Breast epithelium (tissue), 4 donors: ENCODE measurements at places on chromosomes 7 and 10. TPM values are rescaled to one million over a fixed set of nuclear protein-coding genes. Genes with fewer than 3 reads are reported as not detected.

DNA sequence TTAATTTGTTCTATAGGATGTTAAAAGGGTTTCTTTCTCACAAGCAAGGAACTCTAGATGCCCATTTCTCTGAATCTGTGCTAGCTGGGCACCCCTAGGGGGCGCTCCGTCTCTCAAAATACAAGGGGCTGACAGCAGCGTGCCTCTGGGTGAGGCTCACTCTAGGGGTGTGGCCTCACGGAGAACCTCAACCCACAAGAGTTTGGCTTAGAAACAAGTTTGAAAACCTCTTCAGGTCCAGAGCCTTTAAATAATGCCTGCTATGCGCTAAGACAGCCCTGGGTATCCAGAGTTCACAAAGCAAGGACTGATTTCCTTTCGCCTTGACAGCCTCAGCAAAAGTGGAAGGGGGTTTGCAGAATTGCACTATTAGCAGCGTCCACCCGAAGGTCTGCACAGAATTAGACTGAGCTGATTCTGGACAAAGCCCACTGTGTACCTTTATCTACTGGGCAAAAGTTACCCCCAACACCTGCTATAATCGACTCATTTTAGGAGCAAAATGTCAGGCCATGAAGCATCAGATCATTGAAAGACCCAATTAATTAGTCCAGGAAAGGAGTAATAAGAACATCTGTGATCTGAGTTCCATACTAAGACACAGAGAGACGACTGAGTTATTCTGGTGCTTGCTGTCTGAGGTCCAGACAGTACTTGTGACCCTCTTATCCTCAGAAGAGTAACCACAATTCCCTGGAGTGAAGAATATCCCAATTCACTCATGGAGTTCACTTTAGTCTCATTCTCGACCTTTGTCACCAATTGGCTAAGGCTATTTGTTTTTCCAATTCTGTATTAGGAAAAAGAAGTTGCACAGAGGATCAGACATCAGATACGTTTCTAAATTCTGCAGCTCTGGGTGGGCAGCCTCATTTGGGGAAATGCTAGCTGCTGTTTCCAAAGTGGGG, 574 bp upstream of the CPED1 start:
- DNase-seq: peak; percentile 80

GIMAP2 gene
- 18.2 TPM for total RNA-seq

DNA sequence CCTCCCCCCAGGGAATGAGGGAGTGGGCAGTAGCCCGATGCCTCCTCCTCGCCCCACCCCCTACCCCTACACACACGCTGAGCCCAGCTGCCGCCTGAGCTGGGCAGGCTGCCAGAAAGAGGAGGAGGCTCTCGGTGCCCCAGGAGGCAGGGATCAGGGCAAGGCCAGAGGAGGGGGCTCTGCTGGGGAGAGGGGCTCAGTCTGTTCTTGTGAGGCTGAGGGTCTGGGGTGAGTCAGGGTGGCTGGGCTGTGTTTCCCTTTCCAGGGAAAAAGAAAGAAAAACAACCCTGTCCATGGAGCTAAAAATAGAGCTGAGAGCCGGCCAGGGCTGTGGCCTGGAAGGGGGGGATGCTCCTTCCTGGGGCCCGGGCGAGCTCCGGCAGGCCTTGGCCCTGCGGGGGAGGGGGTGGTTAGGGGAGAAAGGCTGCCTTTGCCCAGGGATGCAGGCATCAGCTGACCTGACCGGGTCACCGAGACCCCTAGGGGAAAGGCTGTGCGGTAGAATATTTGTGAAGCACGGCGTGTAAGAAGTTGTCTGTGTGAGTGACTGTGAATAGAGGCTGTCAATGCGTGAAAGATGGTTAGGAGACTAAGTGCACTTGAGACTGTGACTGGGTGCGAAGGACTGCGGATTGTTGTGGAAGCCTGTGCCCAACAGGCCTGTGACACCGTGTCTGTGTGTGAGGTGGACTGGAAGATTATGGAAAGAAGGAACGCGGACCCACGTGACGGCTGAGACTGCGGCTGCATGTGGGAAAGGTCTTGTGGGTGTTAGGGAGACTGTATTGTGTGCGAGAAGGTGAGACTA, 1.2 kb upstream of the LZTS2 start:
- peak; percentile 87 for DNase-seq

DNA sequence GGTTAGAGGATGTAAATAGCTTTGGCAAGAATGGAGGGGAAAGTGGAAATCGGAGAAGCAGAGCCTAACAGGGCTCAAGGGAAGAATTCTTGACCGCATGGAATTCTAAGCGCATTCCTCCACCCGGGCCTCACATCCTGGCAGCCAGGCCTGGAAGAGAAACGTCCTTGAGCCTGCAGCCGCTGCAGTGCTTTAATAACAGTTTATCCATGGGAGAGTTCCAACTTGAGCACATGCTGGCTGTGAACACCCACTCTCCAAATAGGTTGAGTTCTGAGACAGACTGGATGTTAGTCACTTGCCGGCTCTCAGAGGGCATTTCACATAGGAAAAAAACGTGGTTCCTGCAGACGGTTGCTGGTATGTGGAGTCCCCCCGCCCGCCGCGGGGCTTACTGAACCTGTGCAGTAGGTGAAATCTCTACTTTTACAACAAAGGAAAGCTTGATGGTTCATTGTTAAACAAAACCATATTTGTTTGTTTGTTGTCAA, 61.4 kb upstream of the STEAP1B start:
- DNase-seq: peak; percentile 82

DNA sequence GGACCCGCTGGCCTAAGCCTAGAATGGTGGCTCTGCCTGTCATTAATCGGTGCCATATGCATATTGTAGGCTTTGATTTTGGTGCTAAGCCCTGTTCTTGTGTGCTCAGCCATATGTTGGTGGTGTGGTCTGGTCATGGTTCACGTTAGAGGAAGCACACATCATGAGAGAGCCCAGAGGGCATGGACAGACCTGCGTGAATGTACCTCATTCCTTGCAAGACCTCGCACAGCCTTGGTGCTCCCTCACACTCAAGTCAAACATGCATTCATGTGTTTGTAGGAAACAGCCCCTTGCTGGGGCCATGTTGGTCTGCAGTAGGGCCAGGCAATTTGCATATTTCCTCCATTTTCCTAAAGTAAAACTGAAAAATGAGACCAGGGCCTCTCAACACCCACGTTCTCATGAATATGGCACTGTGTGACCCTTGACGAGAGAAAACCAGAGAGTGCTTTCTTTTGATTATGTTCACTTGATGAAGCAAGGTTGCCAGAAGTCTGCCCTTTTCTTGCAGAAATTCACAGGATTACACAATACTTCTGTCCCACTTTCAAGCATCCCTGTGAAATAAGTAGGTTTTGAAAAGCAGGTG, 268.7 kb downstream of the CELF2 start:
- no peak for DNase-seq

DNA sequence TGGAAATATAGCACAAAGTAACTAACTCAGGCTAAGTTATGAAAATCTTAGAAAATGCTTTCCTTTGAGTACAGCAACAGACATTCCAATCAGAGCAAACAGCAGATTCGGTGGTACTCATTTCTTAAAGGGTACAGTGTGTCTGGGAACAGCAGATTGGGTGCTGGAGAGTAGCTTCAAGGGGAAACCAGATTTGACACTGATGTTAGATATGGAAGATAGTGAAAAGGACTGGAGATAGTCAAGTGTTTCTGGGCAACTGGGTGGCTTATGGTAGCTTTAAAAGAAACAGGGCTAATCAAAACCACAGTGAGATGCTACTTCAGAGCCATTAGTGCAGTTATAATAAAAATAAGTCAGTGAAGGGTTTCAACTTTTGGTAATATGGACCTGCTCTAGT, 12.1 kb upstream of the UMAD1 start:
- no peak for DNase-seq

- DNase-seq: no peak
These were observed 43.5 kb downstream of the TLL2 start for GRCh38 chr10:96470116-96470743.

- no peak for DNase-seq
These were observed 236.5 kb downstream of the ARL4A start for GRCh38 chr7:12923971-12924370.

GRCh38 chr7:86914551-86914950, 144.9 kb downstream of the ELAPOR2 start:
- no peak for DNase-seq

SPDYE11 gene
- not detected for total RNA-seq

GRCh38 chr7:6286486-6286885, 14.1 kb upstream of the CYTH3 start:
- DNase-seq: no peak

DNA sequence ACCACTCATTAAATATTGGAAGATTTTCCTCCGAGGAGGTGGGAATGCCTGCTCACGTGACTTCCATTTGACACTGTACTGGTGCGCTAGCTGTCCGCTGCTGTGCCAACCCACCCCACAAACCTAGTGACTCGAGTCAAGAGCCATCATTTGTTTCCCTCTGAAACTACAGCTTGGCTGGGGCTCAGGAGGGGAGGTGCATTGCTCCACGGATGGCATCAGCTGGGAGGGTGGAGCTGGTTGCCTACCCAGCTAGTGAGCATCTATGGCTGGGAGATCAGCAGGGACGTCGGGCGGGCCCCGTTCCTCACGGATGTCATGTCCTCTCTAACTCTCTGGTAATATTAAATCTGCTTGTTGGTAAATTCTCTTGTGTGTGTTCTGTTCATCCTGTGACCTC, 9.5 kb upstream of the FOXL3 start:
- no peak for DNase-seq

GRCh38 chr7:73865738-73866445, 4.9 kb downstream of the TMEM270 start:
- DNase-seq: no peak

- no peak for DNase-seq
These were observed 11.3 kb downstream of the STARD3NL start for GRCh38 chr7:38189231-38189938.

- no peak for DNase-seq
These were observed 1.1 kb upstream of the VOPP1 start for GRCh38 chr7:55573234-55573900.

DNA sequence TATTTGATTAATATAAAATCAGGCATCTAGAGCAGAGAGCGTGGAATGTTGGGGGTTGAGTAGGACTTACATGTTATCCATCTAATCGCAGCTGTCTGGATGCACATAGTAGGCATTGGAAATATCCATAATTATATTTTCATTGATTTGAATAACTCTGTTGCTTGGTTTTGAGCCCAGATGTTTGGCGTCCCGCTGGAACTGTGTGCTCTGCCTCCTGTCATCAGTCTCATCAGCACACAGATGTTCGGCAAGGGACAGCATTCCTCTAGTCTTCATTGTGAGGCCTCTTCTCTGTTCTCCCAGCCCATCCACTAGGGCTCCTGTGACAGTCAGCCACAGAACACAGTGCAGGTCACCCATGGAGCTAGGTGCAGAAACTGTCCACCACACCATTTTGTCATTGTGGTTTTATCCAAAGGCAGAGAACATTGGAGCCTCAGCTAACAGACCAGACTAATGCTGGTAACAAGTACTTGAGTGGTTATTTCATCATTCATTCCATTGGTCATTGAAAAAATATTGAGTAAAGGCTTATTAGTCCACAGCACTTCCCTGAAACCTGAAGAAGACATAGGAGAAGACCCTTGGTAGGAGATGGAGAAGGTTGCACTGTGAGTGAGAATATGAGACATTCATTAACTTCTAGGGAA, 927.4 kb downstream of the LRMDA start:
- DNase-seq: no peak

GPRIN2 gene
- total RNA-seq: not detected

MRLN gene
- total RNA-seq: not detected

DNA sequence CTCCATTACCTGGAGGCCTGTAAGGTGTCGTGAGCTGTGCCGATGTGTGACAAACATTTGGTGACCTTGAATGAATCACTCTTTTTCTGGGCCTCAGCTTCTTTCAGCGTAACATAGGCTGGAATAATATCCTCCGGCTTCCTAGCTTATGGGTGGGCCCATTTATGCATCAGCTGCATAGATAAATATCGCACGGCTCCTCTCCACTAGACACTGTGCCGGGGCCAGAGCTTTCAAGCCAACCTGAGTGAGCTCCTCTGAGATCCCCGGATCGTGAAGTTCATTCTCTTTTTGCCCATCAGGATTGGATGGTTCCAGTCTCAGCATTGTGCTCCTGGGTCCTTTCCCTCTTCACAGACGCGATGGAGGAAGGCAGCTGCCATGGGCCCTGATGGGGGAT, 574.3 kb upstream of the FOXK1 start:
- DNase-seq: no peak

DNA sequence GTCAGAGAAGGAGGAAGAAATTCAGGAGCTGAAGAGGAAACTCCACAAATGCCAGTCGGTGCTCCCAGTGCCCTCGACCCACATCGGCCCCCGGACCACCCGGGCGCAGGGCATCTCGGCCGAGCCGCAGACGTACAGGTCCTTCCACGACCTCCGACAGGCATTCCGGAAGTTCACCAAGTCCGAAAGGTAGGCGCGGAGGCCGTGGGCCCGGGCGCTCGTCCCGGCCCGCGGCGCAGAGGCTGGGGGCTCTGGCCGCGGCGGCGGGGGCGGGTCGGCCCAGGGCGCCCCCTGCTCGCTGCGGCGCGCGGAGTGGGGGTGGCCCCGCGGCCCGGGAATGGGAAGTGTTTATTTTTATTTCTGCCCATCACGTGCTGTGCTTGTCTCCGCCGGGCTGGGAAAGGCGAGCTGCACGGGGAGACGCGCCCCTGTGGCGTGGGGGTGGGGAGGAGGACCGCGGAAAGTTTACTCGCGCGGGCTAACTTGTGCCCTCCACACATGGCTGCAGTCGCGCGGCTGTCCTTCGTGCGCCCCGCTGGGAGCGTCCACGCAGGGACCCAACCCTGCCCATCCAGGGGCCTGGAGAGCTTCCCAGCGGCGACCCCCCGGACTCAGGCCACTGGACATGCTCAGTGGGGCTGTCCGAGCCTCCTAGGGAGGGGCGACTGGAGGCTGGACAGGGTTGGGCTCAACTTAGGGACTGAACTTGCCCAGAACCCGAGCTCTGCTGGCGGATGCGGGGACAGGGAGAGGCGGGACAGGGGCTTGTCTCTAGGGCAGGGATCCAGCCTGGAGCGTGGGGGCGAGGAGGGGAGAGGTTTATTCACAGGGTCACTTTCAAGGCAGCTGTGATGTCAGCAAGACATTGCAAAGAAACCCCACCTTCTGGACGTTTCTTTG, 82.6 kb upstream of the PRKG1 start:
- DNase-seq: peak; percentile 51

CCZ1 gene
- total RNA-seq: 50.7 TPM

DNA sequence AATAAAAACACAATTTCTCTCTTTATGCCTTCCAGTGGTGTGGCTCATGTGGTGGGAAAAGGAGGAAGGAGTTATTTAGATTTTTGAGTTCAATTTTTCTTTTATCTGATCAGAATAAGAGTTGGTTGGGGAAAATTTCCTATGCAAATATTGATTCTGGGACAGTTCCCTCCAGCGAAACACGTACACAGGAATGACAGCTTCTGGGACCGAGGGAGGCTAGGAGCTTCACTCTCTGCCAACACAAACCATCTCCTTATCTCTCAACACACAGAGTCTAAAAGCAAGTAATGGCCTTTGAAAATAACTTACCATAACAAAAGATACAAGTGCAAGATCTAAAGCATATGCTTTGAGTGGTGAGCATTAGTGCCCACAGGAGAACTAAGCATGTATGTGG, 122.7 kb downstream of the RAPGEF5 start:
- no peak for DNase-seq

DNA sequence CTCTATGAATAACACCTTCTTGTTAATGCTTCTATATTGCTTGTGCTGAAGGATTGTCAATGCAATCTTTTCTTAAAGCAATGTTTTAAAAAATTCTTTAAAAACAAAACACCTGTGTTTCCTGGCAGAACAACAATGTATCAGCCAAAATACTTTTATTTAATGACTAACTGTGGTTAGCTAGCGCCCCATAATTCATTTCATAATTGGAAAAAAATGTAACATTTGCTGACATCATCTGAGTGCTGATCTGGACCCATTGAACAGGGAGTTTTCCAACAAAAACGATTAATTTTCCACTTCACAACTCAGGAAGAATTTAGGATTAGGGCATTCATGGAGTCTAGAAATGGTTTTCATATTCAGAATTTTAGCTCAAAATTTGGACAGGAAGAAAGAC, 137.6 kb upstream of the CDK6 start:
- no peak for DNase-seq
